ENCODE measurements at places on chromosomes 4 and X.

GRCh38 chr4:38904682-38905081 is 37.1 kb downstream of the FAM114A1 start:
- no peak for DNase-seq

GRCh38 chrX:103663981-103664762 is 22.3 kb downstream of the MORF4L2 start:
- no peak for DNase-seq

- DNase-seq, result no peak
Observed at GRCh38 chrX:109943092-109943739, 59.7 kb upstream of the TMEM164 start.

- DNase-seq, result no peak
Observed at GRCh38 chr4:54566608-54567007, 91.1 kb upstream of the KIT start.
